Occipital lobe (tissue), 3 donors: ENCODE measurements at places on chromosomes 2 and 18. TPM values are rescaled to one million over a fixed set of nuclear protein-coding genes. Genes with fewer than 3 reads are reported as not detected.

Gene SLC5A7
- total RNA-seq = 0.94 TPM

Gene DSG4
- total RNA-seq = not detected

Gene NLRC4
- 0.62 TPM for total RNA-seq

Gene SELENOI
- total RNA-seq = 70.2 TPM

Gene GNLY
- not detected for total RNA-seq

Gene BAZ2B
- 189 TPM for total RNA-seq

Gene BMP10
- not detected for total RNA-seq

Gene DES
- total RNA-seq = 2.3 TPM

Gene ABCG5
- total RNA-seq = under 0.01 TPM

Gene ALS2
- 79.7 TPM for total RNA-seq

Gene SPEG
- 14.2 TPM for total RNA-seq

Gene STON1
- 9.4 TPM for total RNA-seq

Gene DSC1
- not detected for total RNA-seq
